ENCODE measurements at places on chromosomes 11 and 22.

- DNase-seq, result no peak
These were observed 27.2 kb downstream of the NAV2 start for GRCh38 chr11:19739872-19740271.

GRCh38 chr22:45318558-45319323, 9.0 kb downstream of the FAM118A start:
- DNase-seq, result peak; percentile 23

DNA sequence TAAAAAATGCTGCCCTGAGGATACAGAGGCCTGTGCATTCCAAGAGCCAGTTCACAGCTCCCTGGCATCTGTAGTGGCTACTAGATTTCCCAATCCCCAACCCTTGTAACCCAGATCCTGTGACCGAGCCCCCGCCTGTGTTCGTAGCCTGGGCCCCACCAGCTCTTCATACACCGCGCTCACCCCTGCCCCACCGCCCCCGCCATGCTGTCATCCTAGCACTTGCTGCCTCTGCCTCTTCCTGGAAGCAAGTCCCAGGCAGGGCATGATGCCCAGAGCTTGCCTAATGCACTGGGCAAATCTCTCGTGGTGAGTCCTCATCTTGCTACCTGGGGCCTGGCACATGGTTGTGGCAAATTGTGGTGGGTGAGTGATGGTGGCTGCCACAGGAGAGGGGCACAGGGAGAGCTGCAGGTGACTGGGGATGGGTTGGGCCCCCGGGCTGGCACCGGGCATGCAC, 7.1 kb downstream of the MGAT3 start:
- no peak for DNase-seq

- peak; percentile 67 for DNase-seq
These were observed 12.1 kb downstream of the PLAAT5 start for GRCh38 chr11:63478896-63479295.

- DNase-seq, result no peak
These were observed 5.5 kb downstream of the CYP2R1 start for GRCh38 chr11:14886513-14886912.

All from stimulated activated effector memory CD8-positive, alpha-beta T cell treated with anti-CD3 and anti-CD28 coated beads, Interleukin-12 subunit alpha, Interleukin-12 subunit beta, amount 100 ng/mL, for 72 hours (primary cell).